ENCODE measurements at places on chromosomes 4 and X.
A peak's percentile ranks its signal among the peaks of the same experiment; 100 is the strongest.

DNA sequence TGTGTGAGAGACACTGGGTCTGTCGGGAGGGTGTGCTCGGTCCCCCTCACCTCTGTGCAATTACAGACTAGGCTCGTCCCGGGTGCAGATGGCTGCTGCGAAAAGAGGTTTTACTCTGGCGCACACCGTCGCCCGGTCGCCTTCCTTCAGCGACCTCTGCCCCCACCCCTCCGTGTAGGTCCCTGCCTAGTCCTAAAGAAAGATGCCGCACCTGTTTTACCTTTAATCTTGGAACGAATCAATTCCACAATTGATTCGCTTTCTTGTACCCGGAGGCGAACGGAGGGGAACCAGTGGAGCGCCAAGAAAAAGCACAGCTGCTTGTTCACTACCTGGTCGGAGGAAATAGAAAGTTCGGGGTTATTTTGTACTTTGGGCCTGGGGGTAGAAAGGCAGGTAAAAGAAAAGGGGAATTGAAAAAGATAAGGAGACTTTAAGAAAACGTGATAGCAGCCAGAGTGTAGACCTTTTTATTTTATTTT lies 1.2 kb downstream of the NPNT start:
- no peak for DNase-seq

- DNase-seq: peak; percentile 52
These were observed 14.5 kb upstream of the LRBA start for GRCh38 chr4:151029537-151029936.

GRCh38 chr4:147591106-147591505 lies 26.1 kb upstream of the TMEM184C start:
- no peak for DNase-seq

- no peak for DNase-seq
These were observed 13.9 kb upstream of the PLAC8 start for GRCh38 chr4:83128240-83128929.

GRCh38 chrX:1422135-1422465 lies 30.2 kb upstream of the SLC25A6 start:
- no peak for DNase-seq

- no peak for DNase-seq
These were observed 54.1 kb downstream of the PHF8 start for GRCh38 chrX:53990171-53990570.
